ENCODE measurements at places on chromosomes 7 and 10.

GRCh38 chr7:62361-63116 lies 129.8 kb upstream of the FAM20C start:
- DNase-seq = no peak

DNA sequence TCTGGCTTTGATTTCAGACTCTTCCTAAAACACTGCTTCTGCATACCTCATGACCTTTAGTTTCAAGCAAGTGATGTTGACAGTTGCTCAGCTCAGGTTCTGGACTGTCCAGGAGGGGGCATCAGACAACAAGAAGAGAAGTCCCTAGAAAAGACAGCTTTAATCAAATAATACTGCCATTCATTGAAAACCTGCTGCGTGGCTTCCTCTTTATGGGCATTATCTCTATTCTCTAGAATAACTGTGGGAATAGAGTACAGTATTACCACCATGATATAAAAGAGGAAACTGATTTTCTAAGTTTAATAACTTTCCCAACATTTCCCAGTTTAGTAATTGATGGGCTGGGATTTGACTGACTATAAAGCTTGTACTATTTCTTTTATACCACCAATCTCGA lies 170.4 kb downstream of the SNX13 start:
- peak; percentile 44 for DNase-seq

DNA sequence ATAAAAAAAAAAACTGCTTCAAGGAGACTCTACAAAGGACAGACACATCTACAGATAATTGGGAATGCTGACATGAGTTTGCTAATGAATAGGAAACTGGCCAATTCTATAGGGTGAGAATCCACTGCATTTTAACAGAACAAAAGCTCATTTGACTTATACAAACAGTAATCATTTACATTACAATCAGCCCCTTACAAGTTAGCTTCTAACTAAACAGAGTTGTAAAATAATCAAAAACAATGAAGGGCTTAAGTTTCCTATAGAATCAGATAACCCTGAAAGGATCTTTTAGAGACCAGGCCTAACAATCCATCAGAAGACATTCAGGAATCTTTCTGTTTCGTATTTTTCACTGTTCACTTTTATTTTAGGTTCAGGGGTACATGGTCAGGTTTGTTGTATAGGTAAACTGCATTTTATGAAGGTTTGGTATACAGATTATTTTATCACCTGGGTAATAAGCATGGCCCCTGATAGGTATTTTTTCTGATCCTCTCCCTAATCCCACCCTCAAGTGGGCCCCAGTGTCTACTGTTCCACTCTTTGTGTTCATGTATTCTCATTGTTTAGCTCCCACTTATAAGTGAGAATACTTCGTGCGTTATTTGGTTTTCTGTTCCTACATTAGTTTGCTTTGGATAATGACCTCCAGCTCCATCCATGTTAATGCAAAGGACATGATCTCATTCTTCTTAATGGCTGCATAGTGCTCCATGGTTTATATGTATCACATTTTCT lies 131.3 kb upstream of the NOBOX start:
- DNase-seq = no peak

DNA sequence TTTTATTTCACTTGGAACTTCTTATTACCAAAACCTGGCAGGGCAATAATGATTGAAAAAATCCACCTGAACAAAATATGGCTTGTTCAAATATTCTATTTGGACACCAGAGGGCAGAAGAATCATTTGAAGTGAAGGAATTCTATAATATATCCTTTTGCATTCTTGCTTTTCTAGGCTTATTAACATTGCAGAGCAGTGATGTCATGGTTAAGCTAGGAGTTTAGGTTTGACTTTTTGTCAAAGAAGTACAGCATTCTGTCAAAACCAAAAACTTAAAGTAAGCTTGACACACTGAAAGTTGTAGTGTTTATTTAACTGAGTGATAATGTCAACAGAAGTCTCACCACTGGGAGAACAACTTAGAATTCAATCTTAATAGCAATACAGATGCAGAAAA lies 156.0 kb downstream of the SEMA3D start:
- DNase-seq = peak; percentile 62

- DNase-seq = no peak
These were observed 157.3 kb downstream of the SND1 start for GRCh38 chr7:127809261-127809702.

DNA sequence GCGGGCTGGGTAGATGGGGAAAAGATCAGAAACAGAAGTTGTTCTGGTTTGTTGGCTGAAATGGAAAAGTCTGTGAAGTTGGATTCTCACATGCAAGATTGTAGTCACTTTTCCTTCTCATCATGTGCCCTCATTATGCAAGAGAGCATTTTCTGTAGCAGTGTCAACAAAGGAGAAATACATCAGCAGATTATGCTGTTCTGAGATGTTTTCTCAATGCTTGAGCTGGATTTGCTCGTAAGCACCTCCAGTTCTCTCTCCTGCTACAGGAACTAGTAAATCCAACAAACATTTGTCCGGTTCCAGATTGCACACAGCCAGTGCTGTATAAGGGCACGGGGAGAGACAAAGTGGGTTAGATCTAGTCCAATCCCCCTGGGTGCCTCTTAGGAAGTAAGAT lies 90.0 kb downstream of the GATA3 start:
- DNase-seq = no peak

DNA sequence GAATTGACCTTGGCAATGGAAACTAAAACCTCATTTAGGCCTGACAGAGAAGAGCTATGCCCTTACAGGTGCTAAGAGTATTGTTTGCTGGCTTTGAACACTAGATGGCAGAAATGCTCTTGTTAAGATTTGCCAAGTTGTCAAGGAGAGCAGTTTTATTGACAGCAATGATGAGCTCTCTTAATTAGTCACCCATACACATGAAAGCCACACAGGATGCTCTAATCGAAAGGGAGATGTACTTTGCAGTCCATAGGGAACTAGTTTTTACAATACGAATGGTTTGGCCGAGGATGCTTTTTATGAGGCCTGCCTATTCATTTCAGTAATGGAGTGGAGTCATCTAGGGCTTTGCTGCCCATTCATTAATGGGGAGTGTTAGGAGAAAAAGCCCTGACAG lies 45.4 kb upstream of the MBL2 start:
- DNase-seq = peak; percentile 82

- DNase-seq = no peak
These were observed 21.0 kb downstream of the HIBADH start for GRCh38 chr7:27641581-27642230.

- no peak for DNase-seq
These were observed 40.4 kb upstream of the ZNF32 start for GRCh38 chr10:43689007-43689491.

- DNase-seq = peak; percentile 29
These were observed 31.8 kb downstream of the GPRIN2 start for GRCh38 chr10:46524472-46525176.

DNA sequence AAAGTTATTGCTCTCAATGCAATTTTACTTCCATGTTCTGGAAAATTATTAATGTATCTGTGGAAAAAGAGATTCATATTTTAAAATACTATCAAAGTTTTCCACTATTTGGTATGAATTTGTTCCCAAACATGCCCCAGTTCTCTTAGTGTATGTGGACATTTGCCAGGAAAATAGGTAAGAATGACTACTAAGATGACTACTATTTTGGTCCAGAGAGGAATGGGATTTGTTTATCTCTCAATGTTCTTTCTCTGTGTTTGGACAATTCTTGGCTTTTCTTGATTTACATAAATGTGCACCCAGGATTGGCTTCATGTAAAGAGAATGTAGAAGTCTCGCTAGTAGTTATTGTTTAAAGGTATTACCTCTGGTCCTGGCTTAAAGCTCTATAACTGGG lies 60.3 kb upstream of the POT1 start:
- DNase-seq = no peak

GRCh38 chr7:95718577-95719410 lies 53.6 kb upstream of the DYNC1I1 start:
- peak; percentile 38 for DNase-seq

DNA sequence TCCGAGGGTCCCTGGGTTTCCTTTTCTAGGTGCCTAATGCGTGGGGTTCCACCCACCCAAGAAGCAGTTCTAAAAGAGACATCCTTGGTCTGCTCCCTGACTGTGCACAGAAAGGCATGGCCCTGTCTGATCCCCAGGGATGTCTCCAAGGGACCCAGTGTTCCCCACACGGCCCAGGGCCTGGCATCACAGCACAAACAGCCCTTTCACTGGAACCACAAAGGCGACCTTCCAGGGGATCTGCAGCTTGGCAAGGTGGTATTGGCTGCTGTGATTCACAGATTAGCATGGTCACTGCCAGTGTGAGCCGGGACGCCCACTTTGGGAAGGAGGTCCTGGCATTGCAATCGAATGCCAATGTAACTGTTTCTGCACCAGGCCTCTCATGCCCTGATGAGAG lies 6.4 kb downstream of the KCNMA1 start:
- DNase-seq = no peak

DNA sequence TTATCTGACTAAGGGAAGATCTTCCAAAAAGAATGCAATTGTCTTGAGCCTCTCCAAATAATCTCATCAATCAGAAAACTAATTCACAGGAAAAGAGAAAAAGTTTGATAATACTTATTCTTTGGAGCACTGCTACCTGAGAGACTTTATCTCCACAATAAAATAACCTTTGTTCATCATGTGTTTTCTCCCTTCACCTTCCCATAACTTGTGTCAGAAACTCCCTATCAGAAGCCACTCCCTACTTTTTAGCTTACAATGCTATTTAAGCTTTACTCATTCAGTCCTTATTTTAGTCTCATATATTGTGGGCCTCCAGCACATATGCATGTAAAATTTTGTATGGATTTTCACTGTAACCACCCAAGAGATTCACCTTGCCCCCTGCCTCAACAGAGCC lies 998 bp downstream of the CYP3A43 start:
- DNase-seq = no peak

DNA sequence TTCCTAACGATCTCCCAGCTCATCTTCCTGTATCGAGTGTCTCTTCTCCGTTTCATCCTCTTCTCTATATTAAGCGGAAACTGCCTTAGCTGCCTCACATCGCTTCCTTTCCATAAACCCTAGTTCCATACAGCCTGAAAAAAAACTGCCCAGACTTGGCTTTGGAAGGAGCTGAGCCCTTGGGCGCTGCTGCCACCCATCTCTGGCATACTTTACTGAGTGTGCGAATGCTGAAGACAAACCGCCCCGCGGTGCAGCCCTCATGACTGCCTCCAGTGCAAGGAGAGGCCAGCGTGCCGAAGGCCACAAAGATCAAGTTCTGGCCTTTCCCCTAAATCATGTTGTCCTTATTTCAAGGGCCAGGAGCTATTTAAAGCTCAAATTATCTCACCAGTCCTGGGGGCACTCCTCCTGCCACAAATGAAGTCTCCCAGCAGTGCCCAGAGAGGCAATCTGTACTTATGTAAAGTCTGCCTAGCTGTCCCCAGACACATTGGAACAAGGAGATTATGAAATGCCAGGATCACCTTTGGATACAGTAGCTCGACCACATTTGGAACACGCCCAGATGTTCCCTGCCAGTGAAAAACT lies 25.2 kb downstream of the YWHAG start:
- DNase-seq = no peak

- no peak for DNase-seq
These were observed 20.4 kb upstream of the LIMK1 start for GRCh38 chr7:74063223-74063641.

GRCh38 chr7:25812086-25812850 lies 339.7 kb upstream of the NFE2L3 start:
- DNase-seq = no peak

GRCh38 chr7:39130857-39131526 lies 153.3 kb downstream of the POU6F2 start:
- peak; percentile 16 for DNase-seq

GRCh38 chr7:92088266-92088665 lies 46.0 kb downstream of the CYP51A1 start:
- no peak for DNase-seq

- no peak for DNase-seq
These were observed 41.9 kb downstream of the TAS2R41 start for GRCh38 chr7:143519411-143520131.

DNA sequence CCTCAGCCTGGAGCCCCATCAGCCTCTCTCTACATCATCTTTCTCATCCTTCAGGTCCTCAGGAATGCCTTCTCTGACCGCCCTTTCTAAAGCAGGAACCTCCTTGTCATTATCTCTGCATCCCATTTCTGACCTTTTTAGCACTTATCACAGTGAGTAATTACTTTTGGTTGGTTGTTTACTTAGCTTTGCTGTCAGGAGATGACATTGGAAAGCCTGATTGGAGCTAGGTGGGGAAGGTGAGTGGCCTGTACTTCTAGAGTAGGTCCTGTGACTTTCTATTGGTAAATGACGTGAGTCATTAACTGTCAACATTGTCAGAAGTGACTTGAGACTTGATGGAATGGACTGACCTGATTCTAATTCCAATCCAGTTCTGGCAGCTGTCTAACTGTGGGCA lies 9.3 kb upstream of the SLC25A13 start:
- no peak for DNase-seq

DNA sequence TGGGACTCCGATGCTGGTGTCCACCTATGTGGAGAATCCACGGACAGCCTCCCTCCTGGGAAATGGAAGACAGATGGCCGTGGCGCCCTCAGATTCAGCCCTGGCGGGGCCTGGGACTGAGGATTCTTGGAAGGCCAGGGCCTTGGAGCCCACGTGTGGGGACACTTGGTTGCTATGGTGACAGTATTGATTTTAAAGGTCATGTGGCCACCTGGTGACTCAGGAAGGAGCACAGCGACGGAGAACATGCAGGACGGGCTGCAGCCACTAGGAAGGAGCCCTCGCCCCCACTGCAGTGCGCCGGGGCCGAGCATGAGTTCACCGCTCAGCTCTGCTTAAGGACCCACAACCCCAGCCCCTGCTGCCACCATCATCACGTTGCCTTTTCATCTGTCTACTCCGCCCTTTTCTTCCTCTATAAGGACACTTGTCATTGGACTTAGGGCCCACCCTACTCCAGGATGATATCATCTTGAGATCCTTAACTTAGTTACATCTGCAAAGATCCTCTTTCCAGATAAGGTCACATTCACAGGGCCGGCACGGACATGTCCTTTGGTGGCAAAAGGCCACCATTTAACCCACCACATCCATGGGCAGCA lies 3.7 kb upstream of the STK32C start:
- DNase-seq = peak; percentile 23

GRCh38 chr10:93999401-93999851 lies 5.7 kb downstream of the PLCE1 start:
- no peak for DNase-seq

GRCh38 chr7:112512451-112513210 lies 31.8 kb downstream of the LSMEM1 start:
- no peak for DNase-seq

- DNase-seq = no peak
These were observed 56.1 kb downstream of the HACD1 start for GRCh38 chr10:17561111-17561510.

GRCh38 chr10:76138906-76139305 lies 707.5 kb downstream of the LRMDA start:
- no peak for DNase-seq

DNA sequence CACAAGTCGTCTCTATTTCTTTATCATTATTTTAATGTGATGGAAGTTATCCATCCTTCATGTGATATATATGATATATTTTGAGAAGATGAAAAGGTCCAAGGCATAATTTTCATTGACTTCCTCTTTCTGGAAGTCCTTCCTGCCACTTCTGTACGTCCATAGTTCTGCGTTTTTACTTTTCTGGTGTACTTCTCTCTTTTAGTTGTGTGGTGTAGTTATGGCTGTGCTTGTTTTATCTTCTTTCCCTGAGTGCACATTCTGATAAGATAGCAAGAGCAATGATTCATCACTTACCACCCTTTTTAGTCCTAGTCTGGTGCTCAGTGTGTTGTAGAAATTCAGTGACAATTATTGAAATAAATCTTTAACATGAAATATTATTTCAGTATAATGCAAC lies 231.3 kb upstream of the FERD3L start:
- DNase-seq = no peak

GRCh38 chr10:124468624-124469023 lies 7.0 kb downstream of the LHPP start:
- no peak for DNase-seq

- DNase-seq = no peak
These were observed 216.1 kb downstream of the GLRX3 start for GRCh38 chr10:130352291-130352645.
